Keratinocyte (primary cell): ENCODE measurements at places on chromosomes 16 and 17.

- no peak for DNase-seq
Observed at GRCh38 chr16:89297156-89297874, 79.8 kb downstream of the ZNF778 start.

DNA sequence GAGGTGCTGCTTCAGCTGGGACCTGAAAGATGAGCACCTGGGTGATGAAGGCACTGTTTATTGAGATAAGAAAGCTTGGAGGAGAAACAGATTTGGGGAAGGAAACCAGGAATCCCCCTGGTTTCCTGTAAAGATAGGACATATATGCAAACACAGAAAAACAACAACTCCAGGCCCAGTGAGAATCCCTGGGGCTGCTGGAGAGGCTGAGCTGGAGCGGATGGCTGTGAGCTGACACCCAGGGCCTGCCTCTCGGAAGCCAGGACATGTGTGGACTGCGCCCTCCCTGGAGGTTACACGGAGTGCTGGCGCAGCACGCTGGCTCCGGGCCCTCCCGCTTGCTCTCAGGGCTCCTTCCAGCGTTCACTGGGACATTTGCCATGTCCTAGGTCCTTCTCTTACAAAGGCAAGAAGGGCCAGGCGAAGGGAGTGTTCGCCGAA, 57.5 kb downstream of the CYB5B start:
- DNase-seq, result no peak

DNA sequence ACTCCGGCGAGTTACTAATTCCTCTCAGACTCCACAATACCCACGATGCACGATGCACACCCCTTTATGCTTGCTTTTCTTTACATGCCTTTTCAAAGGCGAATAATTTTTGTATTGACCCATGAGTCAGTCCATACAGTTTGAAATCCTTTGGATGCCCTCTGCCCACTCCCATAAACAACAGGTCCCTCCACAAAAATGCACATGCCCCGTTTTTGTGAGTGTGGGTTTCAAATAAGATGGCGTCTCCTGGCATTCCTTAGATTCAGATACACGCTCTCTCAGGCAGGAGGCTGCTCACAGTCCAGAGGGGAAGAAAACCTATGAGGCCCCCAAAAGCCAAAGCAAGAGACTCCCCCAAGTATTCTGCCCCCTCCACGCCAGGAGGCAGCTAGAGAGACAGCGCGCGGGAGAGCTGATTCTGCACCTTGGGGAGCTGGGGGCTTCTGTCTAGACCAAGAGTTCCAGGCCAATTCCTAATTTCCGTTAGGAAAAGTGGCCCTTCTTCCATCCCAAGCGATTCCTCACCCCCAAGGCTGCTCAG, 19.6 kb upstream of the HOXB9 start:
- DNase-seq, result no peak

GRCh38 chr17:66436631-66437030, 134.2 kb downstream of the PRKCA start:
- DNase-seq, result no peak

DNA sequence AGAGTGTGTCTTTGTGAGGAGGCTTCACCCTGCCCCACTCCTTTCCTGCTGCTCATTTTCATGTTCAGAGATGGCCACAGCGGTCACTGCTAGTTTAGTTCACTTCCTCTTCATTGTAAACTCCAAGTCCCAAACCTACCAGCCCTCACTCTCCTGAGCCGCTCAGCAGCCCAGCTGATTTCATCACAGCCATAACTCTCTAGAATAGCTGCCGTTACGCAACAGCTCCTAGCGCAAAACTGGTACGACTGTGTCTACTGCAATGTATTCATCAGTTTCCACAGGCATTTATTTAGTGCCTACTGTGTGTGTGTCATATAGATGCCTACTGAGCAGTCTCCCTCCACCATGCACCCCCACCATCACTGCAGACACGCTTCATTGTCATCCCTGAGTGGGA, 233.5 kb upstream of the RPL38 start:
- no peak for DNase-seq

DNA sequence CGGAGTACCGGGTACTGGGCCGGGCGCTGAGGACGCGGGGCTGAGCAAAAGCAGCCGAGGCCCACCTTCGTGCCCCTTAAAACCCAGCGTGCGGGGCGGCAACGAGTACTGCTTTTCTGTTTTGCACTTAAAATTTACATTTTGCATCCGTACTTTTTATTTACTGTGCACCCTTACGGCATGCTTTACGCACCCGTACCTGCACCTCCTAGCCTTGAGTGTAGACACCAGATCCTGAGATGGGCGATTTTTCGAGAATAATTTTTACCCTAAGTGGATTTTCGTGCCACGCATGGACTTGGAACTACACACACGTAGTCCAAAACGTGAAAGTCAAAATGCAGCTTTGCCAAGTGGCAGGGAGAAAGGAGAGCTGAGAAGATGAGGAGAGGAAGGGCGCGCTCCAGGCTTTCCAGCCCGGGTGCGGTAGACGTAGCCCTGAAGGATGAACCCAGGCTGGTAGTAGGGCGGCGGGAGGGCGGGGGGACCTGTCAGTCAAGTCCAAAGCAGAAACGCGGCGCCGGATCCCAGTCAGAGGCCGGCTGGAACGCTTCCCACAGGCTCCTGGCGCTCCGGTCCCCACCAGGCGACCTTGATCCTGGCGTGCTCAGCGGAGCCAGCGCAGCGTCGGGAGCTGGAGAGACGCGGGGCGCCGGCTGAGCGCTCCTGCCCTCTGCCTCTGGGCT, 1.2 kb upstream of the CBLN1 start:
- DNase-seq, result no peak
